ENCODE measurements at places on chromosomes 7 and 10.

GRCh38 chr10:48508791-48509772 lies 95.8 kb downstream of the ARHGAP22 start:
- no peak for DNase-seq

DNA sequence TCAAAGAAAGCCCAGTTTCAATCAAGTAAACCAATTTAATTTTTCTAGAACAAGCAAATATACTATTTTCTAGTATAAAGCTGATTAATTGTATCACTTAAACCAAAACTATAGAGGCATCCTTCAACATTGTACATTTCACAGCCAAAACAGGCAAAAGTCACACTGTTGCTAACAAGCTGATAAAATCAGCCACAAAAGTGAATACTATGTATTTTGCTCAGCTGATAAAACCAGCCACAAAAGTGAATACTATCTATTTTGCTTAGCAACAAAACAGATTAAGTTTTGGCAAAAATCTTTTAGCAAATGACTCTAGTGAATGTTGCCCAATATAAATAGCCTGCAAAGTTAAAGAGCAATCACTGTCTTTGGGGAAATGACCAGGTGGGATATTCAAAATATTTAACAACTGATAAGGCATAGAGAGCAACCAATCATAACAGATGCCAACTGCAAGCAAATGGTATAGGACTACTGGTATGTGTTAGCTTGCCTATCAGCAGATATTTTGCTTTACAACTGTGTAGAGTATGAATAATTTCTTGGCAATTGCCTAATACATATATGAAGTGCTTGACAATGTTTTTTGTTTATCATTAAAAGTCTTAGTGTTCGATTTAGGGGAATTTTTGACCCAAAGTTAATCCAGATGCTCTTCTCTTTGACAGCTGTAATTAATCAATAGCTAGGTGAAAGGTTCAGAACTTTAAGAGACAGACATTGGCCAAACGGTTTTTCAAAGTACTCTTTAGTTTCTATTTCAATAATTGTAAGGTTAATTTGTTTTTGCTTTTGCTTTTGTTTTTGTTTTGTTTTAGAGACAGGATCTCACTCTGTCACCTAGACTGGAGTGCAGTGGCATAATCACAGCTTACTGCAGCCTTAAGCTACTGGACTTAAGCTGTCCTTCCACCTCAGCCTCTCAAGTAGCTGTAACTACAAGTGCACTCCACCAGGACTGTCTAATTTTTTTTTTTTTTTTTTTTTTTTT lies 44.4 kb upstream of the SP4 start:
- no peak for DNase-seq

DNA sequence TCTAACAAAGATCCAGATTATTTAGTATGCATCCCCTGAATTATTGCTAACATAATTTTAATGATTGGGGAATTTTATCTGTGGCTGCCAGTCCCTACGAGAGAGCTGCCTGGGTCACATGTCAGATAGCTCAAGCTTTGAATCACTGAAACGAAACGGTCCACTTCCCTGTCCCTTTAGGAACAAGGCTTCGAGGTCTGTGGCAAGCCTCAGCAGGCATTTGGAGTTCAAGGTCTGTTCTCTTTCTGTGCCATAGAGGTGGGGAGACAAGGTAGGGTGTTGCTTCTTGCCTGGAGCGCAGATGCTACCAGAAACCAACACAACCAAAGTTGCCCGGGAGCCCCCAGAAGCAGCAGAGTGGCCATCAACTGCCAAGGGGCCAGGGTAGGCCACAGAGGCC lies 13.9 kb upstream of the SH2D4B start:
- no peak for DNase-seq

DNA sequence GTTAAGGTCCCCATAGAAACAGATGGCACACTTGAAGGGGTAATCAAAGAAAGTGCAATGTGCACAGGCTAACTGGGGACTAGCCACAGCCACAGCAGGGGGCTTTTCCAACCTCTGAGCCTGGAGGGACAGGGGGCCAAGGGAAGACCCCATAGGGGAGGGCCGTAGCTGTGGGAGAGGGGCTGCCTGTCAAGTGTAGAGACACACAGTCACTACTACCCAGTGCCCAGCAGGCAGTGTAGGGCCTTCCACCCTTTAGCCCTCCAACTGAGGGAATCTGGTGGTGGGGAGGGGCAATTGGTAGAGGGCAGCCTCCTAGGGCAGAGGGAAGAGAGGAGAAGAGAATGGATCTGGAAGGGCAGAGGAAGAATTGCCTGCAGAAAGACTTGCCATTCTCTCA lies 54.6 kb downstream of the CREB5 start:
- DNase-seq = no peak

DNA sequence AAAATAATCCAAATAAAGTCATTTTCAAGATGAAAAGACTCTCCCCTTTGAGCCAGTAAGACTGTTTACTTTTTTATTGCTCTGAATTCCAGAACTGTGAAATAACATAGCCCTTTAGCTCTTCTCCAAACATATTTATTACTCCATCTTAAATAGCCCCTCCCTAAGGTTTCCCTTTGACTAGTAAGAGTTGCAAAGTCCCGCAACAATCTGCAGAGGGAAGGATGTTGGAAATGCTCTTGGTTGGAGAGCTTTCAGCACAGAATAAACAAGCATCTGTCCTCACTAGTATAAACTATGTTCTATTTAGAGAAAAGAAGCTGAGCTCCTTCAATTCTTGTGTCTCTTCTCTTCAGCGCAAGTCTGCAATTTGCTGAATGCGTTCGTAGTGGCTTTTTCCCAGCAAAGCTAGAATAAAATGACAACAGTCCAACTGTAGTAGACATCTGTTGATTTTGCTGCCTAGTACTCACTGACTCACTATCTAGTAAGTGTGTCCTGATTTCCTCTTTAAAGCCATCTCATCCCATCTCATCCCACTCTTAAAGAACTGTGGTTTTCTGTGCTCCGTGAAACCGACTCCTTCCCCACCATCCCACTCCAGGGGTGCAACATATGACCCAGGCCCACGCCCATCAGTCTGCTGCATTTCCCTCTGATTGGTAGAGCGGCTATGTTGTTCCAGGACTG lies 104.0 kb downstream of the FAM107B start:
- DNase-seq = no peak

All from WERI-Rb-1 (cell line).